ENCODE measurements at places on chromosomes 13 and 19.

DNA sequence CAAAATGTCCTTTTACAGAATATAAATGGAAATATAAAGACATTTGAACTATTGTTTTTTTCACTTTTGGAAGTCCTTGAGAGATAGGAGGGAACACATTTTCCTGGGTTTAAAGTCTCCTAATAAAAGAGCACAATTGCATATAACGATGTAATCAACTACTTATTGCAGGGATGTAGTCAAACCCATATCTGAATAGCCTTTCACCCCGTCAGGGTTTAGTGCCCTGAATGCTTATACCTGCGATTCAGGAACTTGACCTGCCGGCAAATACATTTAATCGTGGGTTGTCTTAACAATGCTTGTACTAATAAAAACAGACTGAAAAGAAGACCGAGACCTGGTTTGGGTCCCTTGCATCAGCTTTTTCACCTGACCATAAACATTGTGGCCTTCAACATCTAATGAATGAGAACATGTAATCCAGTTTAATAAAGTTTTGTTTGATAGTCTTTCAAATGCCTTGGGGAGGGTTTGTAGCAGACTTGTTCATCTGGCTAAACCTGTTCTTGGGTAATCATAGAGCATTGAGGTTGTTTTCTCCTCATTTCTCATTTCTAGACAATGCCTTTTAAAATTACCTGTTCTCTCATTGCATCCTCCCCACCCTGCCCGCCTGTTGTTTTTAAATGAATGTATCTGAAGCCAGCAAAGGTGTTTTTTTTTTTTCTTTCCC lies 7.0 kb downstream of the KLF5 start:
- DNase-seq, result no peak
- H3K27ac ChIP-seq, result no peak overlapping the region
- peaks cover 3% of the 10 kb centered on the region for H3K36me3 ChIP-seq
- H3K4me1 ChIP-seq, result no peaks in the 10 kb centered on the region
- peaks cover 14% of the 10 kb centered on the region for H3K27me3 ChIP-seq

- peaks cover 31% of the 10 kb centered on the region for H3K27me3 ChIP-seq
- peaks cover 21% of the 10 kb centered on the region for H3K4me1 ChIP-seq
- H3K4me3 ChIP-seq, result peak overlapping the region; percentile 70
- DNase-seq, result peak; percentile 62
- H3K27ac ChIP-seq, result peak overlapping the region; percentile 55
These were observed 4.6 kb upstream of the APC2 start for GRCh38 chr19:1445185-1445931.

DNA sequence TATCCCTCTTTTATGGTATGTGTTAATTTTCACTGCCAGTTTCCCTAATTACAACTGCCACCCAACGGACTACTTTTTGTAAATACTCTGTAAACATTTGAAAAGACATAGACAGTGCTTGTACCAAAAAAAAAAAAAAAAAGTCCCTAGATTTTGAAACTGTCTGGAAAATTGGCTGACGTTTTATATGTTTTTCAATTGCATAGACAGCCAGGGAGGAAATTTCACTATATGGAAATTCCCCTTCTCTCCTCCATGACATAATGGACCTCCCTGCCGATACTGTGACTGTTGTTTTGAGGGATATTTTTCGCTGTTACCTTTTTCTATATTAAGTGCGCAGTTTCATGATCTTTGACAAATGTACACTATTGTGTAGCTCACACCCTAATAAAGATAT lies 43.4 kb downstream of the C13orf42 start:
- H3K4me3 ChIP-seq, result no peak overlapping the region
- H3K27me3 ChIP-seq, result peaks cover 36% of the 10 kb centered on the region
- no peak overlapping the region for H3K27ac ChIP-seq
- no peak for DNase-seq

DNA sequence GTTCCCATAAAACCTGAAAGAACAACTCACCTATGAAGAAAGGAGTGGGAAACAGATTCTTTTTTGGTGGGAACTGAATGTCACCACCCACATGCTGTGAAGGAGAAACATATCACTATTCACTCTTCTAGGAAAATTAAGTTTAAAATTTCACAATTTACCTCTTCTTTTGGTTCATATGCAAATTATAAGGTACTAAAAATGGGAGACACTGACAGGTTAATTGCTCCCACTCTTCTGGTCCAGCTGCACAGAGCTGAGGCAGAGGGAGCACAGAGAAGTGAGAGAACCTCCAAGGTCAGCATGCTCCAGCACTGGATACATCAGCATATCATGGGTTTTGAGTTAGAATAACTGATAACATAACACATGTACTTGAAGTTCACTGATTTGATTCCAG lies 186.9 kb downstream of the FGF14 start:
- H3K27me3 ChIP-seq, result peaks cover 6% of the 10 kb centered on the region
- no peak overlapping the region for H3K27ac ChIP-seq
- DNase-seq, result no peak
- no peaks in the 10 kb centered on the region for H3K36me3 ChIP-seq

GRCh38 chr13:70178346-70178745 lies 70.1 kb upstream of the KLHL1 start:
- H3K36me3 ChIP-seq, result no peaks in the 10 kb centered on the region
- no peaks in the 10 kb centered on the region for H3K27me3 ChIP-seq
- no peak for DNase-seq
- H3K4me1 ChIP-seq, result no peaks in the 10 kb centered on the region
